Globus pallidus (tissue), 1 donor: ENCODE measurements at places on chromosomes 13 and 19.

DNA sequence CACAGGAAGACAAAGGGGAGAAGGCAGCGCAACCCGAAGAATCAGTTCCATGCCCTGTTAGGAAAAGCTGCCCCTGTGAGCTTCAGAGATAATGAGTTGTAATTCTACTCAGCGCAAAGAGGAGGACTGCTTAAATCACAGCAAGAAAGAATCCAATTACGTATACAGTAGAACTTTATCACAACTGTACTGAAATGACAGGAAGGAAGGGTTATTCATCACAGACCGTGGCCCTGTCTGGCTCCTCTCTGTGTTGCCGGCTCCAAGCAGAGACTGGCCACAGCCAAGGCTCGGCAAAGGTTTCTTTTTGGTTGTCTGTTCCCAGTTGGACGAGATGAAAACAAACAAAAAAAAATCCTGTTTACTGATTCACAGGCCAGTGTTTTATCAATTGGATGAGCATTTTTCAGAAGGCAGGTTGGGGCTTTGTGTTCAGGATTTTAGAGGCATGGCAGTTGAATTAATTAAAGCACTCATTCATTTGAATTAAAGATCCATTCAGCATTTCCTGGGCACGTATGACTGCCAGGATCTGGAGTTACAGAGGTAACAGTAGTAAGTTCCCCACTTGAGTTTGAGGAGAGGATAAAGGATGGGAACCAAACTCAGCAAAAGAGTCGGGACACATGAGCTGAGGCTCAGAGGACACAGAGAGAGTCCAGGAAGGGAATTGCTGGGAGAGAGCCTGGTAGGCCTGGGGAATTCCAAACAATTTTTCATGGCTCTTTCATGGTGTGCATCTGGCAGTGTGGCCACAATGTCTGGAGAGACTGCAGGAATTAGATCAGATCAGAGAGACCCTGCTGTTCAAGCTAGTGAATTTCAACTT, 341.0 kb downstream of the DNAJC15 start:
- DNase-seq, result peak; percentile 50

DNA sequence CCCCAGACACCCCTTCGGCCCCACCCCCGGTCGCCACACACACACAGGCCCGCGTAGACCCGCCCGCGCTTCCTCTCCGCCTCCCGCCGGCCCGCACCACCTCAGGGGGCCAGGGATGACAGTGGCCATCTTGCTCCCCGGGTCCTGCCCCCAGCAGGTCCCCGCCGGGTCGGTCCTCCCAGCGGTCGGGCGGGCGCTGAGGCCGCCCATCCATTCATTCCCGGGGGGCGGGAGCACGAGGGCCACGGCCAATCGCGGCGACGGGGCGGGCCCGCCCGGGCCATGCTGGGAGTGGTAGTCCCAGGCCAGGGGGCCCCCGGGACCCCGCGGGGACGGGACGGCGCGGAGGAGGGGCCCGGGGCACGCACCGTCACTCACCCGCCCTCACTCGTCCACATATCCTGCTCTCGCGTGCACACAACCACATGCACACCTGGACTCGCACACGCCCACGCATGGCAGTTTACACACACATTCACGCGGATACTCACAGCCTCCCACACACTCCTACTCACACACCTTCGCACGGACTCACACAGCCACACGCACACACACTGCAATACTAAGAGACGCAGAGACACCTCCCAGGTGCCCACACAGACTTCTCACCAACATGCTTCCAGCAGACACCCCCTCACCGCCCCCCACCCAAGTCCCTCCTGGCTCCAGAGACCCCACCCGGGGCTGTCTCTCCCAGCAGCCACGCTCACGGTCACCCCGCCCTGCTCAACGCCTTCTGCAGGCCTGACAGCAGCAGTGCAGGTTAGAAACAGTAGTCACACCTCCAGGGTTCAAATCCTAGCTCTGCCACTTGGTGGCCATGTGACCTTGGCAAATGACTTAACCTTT, at the start of gene DPF1:
DPF1 (minus strand) TSS at position 209 of the 849 bp plus-strand sequence; CDS start at position 129, 80 bp downstream.
- DNase-seq, result peak; percentile 63

DNA sequence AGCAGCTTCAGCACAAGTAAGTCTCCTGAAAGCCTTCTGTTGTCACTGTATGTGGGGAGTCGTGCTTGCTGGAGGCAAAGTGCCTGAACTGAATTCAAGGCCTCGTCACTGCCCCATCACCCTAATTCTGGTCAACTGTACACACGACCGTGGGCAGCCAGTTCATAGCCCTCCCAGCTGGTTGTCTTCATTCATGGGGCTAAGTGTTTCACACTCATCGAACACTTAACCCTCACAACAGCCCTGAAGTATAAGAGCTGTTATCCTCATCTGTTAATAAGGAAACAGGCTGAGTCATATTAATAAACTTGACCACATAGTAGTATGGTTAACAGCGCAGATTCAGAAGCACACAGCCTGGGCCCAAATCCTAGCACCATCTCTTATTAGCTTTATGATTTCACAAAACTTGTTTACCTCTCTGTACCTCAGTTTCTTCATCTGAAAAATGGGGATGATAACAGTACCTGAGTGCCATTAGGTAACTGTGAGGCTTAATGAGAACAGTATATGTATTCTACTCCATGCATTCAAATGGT, 66.7 kb downstream of the CDADC1 start:
- no peak for DNase-seq

DNA sequence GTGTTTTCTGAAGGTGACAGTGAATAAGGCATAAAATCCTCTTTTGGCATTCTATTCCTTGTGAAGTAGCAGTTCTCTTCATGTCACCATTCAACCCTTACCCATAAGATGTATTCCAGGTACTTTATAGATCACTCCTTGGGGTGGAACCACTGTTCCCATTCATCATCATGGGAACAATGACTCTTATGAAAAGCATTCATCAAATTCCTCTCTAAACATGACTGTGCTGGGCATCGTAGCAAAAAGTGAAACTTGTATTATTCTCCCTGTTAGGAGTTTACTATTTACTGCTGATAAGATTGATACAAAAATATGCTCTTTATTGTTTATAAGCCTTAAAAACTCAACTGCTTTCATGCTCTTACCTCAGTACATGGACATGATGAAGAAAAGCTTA, 793.4 kb downstream of the LIG4 start:
- DNase-seq, result no peak

- no peak for DNase-seq
Measured at GRCh38 chr13:100983111-100983510, 308.5 kb upstream of the TMTC4 start.

DNA sequence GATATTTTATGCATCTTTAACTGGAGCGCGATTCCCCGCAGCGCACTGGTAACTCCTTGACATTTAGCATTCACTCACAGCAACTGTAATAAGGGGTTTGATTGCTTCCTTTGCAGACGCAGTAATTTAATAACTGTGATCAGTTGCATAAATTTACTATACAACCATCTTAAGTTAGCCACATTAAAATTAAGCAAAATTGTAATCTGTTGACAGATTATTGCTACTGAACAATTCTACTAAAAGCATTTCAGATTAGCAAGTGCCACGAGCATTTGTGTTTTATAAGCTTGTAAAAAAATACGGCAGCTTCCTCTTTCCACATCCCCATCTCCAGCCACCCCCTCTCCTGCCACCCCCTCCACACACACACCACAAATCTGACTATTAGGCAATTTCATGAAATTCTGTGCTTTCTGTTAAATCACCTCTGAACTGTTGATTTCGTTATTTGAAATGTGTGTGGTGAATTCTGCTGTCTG, 44.4 kb downstream of the TSHZ3 start:
- DNase-seq, result no peak
